ENCODE measurements at places on chromosomes 16 and 17.

DNA sequence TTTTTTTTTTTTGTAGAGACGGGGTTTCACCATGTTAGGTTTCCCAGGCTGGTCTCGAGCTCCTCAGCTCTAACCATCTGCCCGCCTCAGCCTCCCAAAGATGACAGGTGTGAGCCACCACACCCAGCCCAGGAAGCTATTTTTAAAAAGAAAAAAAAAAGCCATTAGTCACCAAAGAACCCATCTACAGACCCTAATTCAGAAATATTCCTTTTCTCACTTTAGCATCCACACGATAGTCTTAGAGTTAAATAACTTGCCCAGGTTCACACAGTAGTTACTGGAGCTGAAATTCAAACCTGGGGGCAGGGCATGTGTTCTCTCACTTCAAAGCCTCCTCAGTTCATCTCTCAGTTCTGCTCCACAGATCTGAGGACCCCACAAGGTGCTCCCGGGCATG lies 70.3 kb upstream of the NOL11 start:
- no peak for DNase-seq

GRCh38 chr17:35531160-35531559 lies 6.3 kb downstream of the SLFN12L start:
- DNase-seq, result no peak

- no peak for DNase-seq
Observed at GRCh38 chr17:77155125-77155524, 14.4 kb downstream of the SEC14L1 start.

- DNase-seq, result peak; percentile 98
Observed at GRCh38 chr17:53722407-53722806, 100.3 kb upstream of the KIF2B start.

GRCh38 chr16:48870141-48870540 lies 260.2 kb upstream of the N4BP1 start:
- no peak for DNase-seq

DNA sequence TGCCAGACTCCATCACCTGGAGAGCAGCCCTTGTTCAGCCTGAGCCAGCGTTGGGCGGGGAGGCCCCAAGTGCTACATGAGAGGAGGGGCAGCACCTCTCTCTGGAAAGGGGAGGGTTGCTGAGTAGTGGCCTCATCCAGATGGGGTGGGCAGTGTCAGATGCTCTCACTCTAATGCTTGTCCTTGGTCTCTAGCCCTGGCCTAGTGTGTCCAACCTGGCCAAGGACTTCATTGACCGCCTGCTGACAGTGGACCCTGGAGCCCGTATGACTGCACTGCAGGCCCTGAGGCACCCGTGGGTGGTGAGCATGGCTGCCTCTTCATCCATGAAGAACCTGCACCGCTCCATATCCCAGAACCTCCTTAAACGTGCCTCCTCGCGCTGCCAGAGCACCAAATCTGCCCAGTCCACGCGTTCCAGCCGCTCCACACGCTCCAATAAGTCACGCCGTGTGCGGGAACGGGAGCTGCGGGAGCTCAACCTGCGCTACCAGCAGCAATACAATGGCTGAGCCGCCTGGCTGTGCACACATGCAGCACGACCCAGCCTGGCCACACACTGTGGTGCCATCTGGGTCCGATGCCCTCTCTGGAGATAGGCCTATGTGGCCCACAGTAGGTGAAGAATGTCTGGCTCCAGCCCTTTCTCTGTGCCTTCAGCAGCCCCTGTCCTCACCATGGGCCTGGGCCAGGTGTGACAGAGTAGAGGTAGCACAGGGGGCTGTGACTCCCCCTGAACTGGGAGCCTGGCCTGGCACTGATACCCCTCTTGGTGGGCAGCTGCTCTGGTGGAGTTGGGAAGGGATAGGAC lies 4.3 kb downstream of the CTRL start:
- DNase-seq, result no peak

GRCh38 chr17:79011451-79012147 lies 2.0 kb upstream of the CANT1 start:
- DNase-seq, result peak; percentile 89

Data from HT1080 (cell line).